ENCODE measurements at places on chromosomes 2 and 18.

DNA sequence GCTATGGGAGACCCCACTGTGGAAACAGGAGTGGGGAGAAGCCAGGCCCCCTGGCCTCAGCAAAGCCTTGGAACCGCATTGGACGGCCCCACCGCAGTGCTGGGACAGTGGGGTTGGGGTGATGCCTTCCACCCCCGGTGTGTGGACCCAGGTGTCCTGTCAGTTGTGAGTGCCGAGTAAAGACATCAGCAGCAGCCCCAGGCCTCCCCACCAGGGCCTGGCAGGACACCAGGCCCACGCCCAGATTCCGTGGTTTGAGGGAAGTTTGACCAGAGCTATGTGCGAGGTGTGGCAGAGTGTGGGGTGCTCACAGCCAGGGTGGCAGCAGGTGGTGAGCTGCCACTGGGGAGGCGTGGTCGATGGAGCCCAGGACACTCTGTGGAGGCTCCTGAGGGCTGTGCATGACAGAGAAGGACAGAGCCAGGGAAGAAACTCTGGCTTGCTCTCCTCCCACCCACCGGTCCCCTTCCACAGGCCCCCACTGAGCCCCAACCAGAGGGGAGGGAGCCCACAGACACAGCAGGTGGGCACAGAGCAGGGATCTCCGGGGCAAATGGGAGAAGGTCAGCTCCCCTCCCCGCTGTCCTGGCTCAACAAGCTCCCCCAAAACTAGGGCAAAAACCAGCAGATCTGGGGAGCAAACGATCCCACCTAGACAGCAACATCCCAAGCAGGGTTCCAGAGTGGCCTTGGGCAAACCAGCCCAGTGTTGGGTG is 69.1 kb downstream of the TWIST2 start:
- no peak for DNase-seq

DNA sequence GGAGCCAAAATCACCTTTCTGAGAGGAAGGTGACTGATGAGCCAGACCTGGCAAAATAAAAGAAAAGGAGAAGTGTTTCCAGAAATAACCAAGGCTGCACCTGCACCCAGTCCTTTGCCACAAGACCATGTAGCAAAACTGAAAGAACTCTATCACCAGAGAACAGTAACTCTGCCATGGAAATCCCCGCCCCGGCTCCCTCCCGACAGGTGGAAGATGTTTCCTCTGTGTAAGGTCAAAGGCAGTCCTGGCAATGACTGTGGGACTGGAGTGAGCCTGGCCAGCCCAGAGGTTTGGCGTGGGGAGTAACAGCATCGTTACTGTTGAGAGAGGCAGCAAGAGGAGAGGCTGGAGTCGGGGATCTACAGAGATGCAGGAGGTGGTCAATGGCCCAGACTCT is 42.3 kb downstream of the SPRED2 start:
- no peak for DNase-seq

DNA sequence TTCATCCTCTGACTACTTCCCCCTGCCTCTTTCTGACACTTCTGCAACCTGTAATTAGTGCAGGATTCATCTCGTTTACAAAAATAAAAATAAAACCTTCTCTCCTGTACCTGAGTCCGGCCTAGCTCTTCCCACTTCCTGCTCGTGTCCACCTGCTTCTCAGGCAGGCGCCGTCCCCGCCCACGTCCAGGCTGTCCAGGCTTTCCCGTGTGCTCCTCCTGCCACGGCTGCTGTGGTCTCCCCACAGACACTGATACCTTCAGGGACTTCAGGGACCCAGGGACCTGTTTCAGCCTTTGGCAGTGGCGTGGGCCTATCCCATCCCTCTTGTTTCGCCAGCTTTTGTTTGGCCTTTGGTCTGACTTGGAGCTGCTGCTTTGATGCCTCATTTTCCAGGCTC is 272.5 kb downstream of the PHLPP1 start:
- no peak for DNase-seq

DNA sequence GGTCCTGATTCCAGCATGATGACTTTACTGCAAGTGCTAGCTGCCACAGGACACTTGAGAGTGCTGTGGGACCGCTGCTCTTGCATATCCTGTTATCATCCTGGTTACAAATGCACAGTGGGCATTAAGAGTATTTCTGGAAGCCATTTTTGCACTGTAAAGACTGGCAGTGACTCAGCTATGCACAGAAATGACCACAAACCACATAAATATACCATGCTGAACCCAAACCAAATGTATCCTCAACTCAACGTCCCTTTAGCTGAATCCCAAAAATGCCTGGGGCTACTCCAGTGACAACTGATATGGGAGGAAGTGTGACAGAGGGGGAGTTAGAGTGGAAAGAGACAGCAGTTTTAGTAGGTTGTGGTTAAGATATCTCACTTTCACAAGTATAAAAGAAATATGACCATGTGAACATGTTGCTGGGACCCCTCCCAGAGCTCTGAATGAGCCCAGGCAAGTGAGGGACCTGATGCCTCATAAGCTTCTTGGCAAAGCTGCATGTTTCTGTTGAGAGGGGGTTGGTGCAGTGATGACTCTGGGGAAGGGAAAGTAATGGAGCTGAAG is 37.3 kb downstream of the RHBDD1 start:
- no peak for DNase-seq

GRCh38 chr18:21433436-21433835 is 167.1 kb downstream of the ESCO1 start:
- DNase-seq = no peak

GRCh38 chr2:236550290-236550689 is 19.3 kb upstream of the ACKR3 start:
- DNase-seq = no peak

- DNase-seq = no peak
Measured at GRCh38 chr2:71938108-71938507, 209.6 kb downstream of the CYP26B1 start.

DNA sequence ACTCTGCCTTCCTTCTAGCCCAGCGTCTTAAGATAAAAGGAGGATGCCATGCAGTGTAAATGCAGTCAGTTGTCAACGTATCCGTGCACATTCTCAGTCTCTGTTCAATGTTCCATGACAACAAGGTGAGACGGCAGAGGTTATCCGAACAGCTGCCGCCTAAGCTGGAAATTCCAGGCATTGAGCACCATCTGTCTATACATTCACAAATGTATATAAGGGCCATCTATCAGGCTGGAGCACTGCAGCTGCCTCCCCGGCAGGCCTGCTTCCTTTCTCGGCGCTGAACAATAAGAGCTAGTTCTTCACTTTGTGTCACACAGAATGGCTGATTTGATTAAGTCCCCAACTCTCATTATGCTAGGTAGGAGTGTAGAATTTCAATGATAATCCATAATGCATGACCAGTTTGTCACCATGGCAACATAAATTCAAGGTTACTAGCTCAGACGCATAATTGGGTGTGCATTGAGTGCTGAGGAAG is 282.2 kb upstream of the SOX11 start:
- no peak for DNase-seq

DNA sequence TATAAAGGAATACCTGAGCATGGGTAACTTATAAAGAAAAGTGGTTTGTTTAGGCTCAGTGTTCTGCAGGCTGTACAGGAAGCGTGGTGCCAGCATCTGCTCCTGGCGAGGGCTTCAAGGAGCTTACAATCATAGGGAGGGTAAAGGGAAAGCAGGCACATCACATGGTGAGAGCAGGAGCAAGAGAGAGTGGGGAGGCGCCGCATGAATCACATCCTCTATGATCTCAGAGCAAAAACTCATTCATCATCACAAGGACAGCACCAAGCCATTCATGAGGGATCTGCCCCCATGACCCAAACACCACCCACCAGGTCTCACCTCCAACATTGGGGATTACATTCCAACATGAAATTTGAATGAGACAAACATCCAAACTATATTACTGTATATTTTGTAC is 32.5 kb downstream of the R3HDM1 start:
- DNase-seq = no peak

GRCh38 chr2:29293830-29294438 is 178.7 kb downstream of the CLIP4 start:
- no peak for DNase-seq

- no peak for DNase-seq
Measured at GRCh38 chr18:50131591-50131990, 63.4 kb downstream of the MYO5B start.

- DNase-seq = no peak
Measured at GRCh38 chr2:86118130-86118529, 12.1 kb downstream of the PTCD3 start.

DNA sequence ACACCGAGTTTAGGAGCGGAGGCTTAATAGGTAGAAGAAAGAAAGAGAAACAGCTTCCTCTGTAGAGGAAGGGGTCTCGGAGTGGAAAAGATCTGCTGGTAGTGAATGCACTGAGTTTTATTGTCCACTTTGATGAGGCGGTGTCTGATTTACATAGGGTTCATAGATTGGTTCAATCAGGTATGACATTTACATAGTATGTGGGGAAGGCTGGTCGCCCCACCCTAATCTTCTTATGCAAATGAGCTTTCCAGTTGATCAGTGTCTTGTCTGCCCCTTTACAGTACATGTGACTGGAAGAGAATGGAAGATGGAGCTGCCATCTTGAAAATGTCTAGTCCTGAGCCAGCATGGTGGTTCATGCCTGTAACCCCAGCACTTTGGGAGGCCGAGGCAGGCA is 19.9 kb upstream of the CNOT11 start:
- DNase-seq = no peak

DNA sequence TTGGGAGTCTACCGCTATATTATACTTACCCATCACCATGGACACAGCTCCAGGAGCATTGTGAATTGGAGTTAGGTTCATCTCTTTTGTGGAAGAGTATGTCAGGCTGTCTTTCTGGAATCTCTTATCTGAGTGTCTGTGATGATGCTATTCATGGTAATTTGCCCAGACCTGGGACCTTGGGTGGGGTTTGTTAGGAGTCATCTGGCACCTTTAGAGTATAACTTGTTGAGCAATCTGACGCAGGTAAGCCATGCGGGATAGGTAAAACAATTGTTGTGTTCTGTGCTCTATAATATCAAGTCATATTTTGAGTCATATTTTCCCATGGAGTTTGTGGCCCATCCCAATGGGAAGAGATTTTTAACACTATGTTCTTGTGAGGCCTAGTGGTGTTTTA is 49.7 kb upstream of the MAPRE2 start:
- DNase-seq = no peak

DNA sequence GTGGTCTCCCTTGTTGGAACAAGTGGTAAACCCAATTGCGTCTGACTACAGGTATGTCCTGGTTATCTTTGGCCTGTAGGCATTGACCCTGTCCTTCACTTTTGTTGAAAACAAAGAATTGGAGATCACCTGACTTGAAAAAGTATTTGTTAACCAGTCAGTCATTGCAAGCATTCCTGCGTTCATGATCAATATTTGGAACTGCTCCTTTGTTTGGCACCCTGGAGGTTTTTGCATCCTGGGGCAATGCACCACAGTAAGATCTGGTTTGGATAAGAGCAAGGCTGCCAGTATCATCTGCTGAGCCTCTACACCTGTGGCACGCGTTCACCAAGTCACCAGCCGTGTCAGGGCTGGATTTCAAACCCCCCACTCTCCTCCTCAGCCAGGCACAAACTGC is 115.7 kb downstream of the DNAH6 start:
- DNase-seq = no peak

DNA sequence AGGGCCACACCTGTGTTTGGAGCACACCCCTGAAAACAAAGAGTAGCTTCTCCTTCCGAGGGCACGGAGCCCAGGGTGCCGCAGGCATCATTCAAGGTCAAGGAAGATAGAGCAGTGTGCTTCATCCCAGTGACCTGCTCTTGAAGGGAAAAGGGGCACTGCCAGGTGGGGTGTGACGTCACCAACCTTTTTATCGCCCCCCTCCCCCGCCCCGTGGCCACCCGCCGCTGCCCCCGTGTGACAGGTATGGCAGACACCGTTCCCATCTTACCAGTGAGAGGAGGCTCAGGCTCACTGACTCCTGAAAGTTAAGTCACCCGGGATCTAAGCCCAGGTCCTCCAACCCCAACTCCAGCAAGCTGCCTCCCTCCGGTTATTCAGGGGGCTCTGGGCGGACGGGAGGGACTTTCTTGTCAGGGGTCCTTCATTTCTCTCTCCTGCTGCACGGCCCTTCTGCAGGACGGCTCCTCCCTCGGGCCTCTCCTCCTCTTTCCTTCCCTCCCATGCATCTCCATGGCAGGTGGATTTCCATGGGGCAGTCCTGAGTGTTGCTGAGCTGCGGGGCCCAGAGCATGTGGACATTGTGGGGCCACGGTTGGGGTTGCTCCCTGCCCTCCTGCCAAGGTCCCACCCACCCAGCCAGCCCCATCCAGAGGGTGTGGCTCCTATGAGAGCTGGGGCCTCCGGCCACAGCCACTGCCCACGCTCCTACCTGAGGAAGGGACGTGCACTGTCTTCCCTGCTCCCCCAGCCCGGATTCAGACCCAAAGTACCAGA is 114.1 kb upstream of the HDAC4 start:
- no peak for DNase-seq

- no peak for DNase-seq
Measured at GRCh38 chr2:211451642-211452041, 895.2 kb downstream of the CPS1 start.

DNA sequence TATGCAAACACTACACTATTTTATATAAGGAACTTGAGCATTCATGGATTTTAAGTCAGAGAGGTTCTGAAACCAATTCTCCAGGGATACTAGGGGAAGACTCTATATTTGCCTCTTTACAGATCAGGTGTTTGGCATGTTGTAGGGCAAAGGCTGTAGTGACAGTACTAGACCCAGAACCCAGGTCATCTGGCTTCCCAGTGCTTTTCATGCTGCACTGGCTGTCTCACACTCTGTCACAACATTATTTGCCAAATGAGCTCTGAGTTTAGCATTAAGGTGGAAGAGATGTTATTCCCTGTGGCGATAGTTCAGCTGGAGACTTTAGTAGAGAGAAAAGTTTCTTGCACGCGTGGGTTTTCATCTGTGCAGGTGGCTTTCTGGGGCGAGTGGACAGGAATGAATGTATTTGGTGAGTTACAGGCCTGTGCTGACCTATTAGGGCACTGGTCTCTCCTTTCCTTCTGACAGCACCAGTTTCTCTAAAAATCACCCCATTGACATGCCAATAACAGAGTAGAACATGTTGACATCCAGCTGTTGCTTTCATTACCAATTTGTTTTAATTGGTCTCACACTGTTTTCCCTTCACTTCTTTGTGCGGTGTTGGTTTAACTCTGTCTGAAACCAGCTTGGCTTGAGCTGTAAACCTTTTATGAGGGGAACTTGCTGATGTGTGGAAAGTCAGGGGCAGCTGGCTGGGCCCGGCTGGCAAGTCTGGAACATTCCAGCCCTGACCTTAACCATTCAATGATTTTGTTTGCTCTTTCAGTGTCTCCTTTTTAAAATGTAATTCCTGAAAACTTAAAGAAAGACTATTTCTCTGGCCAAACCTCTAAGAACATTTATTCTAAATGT is 643.0 kb upstream of the FAM98A start:
- DNase-seq = no peak

- no peak for DNase-seq
Measured at GRCh38 chr2:144244938-144245337, 275.0 kb downstream of the ZEB2 start.
